Activated CD8-positive, alpha-beta memory T cell treated with anti-CD3 and anti-CD28 coated beads for 1 hour (primary cell): ENCODE measurements at places on chromosomes 16 and 17.

- DNase-seq, result no peak
These were observed 19.3 kb upstream of the ARHGAP44 start for GRCh38 chr17:12769981-12770380.

- DNase-seq, result no peak
These were observed 599.3 kb downstream of the CDH11 start for GRCh38 chr16:64522548-64522947.

GRCh38 chr16:74830648-74831047, 56.0 kb upstream of the FA2H start:
- DNase-seq, result no peak

GRCh38 chr16:20901436-20902112, 1.0 kb downstream of the LYRM1 start:
- no peak for DNase-seq

DNA sequence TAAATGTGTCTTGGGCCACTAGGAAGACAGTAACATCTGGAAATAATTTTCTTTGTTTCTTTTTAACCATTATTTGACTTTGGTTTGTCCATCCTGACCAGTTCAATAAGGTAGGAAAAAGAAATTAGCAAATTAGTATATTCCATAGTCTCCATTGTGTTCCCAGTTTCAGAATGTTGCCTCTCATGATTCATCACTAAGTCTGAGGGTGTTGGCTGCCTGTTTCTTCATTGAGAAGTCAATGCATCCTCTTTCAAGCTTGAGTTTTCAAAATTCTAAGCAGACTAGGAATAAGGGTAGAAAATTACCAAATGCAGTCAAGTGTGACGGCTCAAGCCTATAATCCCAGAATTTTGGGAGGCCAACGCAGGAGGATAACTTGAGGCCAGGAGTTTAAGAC, 41.9 kb downstream of the ZFHX3 start:
- DNase-seq, result no peak

DNA sequence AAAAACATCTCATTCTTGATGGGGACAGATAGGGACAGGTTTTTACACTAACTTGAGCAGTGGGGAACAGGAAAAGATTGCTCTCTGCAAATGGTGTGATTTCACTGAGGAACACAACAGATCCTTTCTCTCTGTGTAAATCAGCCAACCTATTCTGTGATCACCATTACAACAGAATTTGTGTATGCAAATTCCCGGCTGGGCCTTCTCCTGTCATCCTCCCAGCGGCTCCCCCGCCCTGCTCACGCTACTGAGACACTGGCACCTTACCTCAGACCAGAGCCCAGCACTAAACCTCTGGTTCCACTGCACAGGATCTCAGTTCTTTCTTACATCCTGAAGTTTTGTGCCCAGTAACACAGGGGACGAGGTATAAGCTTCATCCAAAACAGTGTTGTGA, 97.0 kb upstream of the FA2H start:
- DNase-seq, result no peak

DNA sequence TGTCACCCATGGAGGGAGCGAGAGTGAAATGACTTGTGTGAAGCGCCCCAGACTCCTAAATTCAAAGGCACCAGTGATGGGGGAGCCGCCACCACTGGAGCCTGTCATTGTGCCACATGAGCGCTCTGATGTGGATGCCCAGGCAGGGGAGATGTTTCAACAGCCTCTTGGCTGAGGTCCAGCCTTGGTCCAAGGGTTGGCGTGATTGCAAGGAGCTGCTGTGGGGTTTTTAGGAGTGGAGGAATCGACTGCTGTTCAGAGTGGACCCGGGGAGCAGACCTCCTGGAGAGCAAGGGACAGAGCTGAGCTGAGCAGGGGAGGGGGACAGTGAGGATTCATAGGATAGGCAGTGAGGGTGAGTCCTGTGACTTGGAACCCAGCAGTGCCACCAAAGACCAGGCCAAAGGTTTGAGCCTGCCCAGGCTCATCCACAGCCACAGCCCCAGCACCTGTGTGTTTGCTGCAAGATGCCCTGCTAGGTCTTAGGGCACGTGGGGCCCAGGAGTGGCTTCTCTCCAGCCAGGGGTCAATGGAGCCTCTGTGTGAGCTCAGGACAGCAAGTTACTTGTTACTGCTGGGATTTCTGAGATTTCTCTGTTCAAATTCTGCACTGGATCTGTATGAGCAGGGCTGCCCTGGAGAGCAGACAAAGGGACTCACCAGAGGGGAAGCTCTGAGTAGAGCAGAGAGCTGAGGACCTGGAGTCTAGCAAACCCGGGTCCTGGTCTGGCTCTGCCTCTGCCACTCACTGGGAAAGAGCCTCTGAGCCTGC, 20.3 kb downstream of the RHBDL3 start:
- no peak for DNase-seq

DNA sequence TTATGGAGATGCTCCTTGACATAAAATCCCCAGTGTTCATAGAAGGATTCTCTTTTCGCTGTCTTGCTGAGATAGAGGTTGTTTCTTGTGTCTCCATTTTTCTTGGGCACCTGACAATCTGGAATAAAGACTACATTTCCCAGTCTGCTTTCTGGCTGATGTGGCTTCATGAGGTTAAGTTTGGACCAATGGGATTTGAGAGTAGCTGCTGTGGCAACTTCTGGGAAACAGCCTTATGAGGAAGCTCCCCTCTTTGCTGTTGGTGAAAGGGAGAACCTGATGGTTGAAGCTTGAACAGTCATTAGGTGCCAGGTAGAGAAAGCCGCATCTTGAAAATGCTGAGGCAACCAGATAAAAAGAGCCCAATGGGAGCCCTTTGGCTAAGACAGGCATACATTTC, 24.4 kb downstream of the HS3ST4 start:
- DNase-seq, result no peak

GRCh38 chr17:61205401-61205800, 194.2 kb upstream of the TBX2 start:
- no peak for DNase-seq

DNA sequence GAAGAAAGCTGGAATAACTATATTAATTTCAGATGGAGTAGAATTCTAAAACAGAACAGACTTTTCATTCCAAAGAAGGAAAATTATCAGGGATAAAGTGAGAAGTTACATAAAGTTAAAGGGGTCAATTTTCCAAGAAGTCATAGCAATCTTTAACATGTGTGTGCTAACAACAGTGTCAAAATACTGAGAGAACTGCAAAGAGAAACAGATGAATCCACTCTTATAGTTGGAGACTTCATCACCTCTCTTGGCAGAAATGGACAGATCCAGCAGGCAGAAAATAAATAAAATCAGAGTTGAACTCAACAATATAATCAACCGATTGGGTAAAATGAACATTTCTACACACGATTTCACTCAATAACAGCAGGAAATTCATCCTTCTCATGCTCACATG, 5.4 kb downstream of the ABCA9 start:
- no peak for DNase-seq

- no peak for DNase-seq
These were observed 23.2 kb downstream of the MAP3K14 start for GRCh38 chr17:45293413-45294211.

DNA sequence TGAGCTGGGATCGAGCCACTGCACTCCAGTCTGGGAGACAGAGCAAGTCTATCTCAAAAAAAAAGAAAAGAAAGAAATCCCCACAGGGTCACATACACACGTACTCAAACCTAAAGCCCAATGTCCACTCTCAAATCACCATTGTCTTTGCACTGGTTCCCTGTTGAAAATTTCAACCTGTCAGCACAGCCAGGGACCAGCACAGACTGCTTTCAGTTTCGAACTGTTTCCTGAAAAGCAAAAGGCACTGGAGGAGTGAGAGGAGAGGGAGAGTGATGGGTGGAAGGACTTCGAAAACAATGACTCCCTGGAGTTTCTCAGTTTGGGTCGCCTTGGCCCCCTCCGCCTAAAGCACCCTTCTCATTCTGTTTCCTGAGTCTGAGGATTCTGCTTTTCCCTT, 9.0 kb upstream of the CD300C start:
- no peak for DNase-seq

GRCh38 chr16:56348168-56349085, 76.9 kb downstream of the AMFR start:
- DNase-seq, result no peak

- no peak for DNase-seq
These were observed 227.3 kb upstream of the IRX5 start for GRCh38 chr16:54703339-54703738.

DNA sequence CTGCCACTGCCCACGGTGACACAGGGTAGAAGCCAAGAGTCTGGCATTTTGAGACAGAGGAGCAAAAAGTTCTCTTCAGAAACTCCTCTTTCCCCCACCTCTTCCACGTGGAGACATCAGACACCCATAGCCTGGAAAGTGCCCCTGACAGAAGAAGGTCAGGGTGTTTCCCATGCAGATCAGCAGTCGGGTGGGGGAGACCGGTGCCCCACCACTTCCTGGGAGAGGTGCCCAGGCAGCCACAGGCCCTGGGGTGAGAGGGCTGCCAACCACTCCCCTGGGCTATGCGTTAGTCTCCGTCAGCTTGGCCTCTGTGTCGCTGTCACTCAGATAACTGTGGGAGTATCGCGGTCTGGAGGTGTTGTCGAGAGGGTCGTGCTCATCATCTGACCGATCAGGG, 31.5 kb downstream of the PIPOX start:
- DNase-seq, result no peak

- DNase-seq, result no peak
These were observed 263.9 kb downstream of the MAF start for GRCh38 chr16:79336437-79337229.

- DNase-seq, result peak; percentile 53
These were observed at the start of gene CENPV for GRCh38 chr17:16353317-16354174. Gene CENPV, minus strand, starts transcription at chr17:16353469. Its CDS starts 33 bp downstream, at chr17:16353436.

- no peak for DNase-seq
These were observed 46.0 kb downstream of the YPEL2 start for GRCh38 chr17:59377410-59377809.

GRCh38 chr16:566475-567372, at the start of gene NHLRC4:
Gene NHLRC4, plus strand, starts transcription at chr16:567005. Its CDS starts 1,043 bp downstream, at chr16:568048.
- DNase-seq, result no peak
